ENCODE measurements at places on chromosomes 7 and 10. TPM values are rescaled to one million over a fixed set of nuclear protein-coding genes. Genes with fewer than 3 reads are reported as not detected.

The OR2A5 gene
- not detected for total RNA-seq

The AFAP1L2 gene
- 29.5 TPM for total RNA-seq

The WNT8B gene
- total RNA-seq: not detected

The EMX2 gene
- 0.74 TPM for total RNA-seq

The C1GALT1 gene
- total RNA-seq: 29.0 TPM

Measured in vagina (tissue), 2 donors.